ENCODE measurements at places on chromosomes 2 and 18.

DNA sequence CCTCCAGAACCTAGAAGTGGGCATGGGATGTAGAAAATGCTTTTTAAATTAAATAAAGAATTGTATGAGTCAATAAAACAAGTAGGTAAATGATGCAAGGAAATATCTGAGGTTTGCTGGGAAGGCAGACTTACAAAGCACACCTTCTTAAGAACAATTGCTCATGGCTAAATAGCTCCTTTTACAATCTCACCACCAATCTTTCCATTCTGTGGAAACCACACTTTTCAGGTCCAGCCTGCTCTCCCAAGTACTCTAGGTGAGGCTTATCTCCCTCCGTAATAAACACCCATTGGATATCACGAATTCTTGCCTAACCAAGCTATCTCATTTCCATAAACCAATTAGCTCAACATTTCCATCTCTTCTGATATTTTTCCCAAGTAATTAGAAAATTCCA lies 91.5 kb upstream of the SLC8A1 start:
- no peak for DNase-seq

DNA sequence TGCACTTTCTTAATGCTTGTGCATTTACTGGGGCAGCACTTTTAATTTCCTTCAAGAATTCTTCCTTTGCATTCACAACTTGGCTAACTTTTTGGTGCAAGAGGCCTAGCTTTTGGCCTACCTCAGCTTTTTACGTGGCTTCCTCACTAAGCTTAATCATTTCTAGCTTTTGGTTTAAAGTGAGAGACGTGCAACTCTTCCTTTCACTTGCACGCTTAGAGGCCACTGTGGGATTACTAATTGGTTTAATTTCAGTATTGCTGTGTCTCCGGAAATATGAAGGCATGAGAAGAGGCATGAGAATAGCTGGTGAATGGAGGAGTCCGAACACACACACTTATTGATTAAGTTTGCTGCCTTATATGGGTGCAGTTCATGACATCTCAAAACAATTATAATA lies 354.1 kb downstream of the DLGAP1 start:
- DNase-seq = no peak

GRCh38 chr2:21715887-21716286 lies 592.1 kb downstream of the TDRD15 start:
- DNase-seq = no peak

DNA sequence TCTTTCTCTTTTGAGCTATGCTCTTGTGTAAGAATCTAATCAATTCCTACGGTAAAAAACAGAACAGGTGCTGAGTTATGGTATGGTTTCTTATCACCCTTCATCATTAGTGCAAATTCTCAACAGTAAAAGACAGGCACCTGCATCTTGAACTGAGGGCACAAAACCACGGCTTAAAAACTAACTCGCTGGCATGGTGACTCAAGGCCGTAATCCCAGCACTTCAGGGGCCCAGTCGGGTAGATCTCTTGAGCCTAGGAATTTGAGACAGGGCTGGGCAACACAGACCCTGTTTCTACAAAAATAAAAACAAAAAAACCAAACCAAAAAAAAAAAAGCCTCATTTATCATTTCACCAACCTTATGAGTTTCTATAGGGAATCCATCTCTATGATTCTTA lies 33.3 kb downstream of the THAP4 start:
- DNase-seq = no peak

GRCh38 chr2:10305254-10305635 lies 2.5 kb downstream of the HPCAL1 start:
- peak; percentile 35 for DNase-seq

- peak; percentile 45 for DNase-seq
Observed at GRCh38 chr18:13378150-13378549, 159.6 kb downstream of the LDLRAD4 start.

- DNase-seq = no peak
Observed at GRCh38 chr18:959854-960253, 55.2 kb downstream of the ADCYAP1 start.

DNA sequence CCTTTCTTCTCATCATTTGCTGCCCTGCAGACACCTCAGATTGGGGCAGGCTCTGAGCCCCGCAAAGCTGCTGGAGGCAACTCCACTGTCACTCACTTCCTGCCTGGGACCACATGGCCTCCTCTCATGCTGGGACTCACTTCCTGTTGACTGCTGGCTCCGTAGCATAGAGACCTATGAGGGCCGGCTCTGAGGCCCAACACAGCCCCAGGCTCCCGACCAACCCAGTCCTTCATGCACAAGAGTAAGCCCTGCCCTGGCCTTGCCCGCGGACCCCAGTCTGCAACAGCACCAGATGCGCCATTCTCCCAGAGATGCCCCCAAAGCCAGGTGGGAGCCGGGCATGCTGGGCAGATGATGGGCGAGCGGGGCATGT lies 55.7 kb downstream of the DNMT3A start:
- DNase-seq = peak; percentile 71

DNA sequence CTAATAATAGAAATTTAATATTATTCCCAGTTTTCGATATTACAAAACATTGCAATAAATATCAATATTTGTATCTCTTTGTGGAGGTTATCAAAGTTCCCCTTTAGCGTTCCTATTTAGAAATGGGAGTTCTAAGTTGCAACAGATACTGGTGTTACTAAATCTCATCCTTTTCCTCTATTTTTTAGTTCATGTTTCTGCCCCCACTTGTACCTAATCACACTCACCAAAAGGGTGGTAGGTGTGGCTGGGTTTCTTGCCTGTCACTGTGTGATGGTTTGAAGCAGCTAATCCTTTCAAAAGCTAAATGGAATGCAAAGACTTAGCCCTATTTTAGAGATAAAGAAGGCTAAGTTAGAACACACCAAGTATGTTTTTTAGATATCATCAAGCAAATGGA lies 997.9 kb downstream of the TSN start:
- DNase-seq = no peak

DNA sequence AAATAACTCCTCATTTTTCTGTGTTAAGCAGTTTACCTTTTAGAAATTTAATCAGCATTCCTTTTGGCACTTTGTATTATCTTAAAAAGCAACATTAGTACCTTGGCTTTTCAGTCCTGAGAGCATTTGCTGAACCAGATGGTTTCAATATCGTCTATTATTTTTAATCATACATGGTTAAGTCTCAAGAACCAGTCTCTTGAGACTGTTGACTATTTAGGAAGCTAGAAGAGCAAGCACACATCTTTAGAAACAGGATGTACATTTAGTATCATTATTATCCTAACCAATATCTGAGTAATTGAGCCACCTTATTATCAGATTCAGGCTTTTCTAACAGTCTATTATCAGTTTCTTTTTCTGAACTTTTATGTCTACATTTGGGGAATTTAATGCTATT lies 28.2 kb upstream of the ZEB2 start:
- no peak for DNase-seq

- DNase-seq = no peak
Observed at GRCh38 chr2:100054426-100054825, 88.0 kb downstream of the AFF3 start.
